ENCODE measurements at places on chromosomes 4 and X.

- DNase-seq: no peak
These were observed 289.4 kb downstream of the TRAM1L1 start for GRCh38 chr4:116796022-116796421.

DNA sequence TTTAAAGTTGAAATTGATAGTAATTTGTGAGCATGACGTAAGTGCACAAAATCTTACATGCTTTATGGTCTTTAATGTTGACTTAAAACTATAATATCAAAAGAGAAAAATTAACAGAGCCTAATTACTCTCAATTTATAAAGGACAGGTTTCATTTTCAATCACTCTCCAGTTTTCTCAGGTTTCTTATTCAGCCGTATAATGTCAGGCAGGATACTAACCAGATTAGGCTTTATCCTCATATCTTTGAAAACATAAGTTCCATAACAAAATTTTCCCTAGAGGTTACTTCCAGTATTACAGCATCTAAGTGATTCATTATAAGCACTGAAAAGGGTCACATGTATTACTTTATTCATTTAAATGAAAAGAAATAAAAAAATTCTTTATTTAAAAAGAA is 492.1 kb downstream of the PACRGL start:
- DNase-seq: no peak

- DNase-seq: peak; percentile 79
These were observed 6.1 kb downstream of the TACC3 start for GRCh38 chr4:1727117-1728031.

- DNase-seq: no peak
These were observed 146.5 kb downstream of the NDST3 start for GRCh38 chr4:118180776-118181175.

DNA sequence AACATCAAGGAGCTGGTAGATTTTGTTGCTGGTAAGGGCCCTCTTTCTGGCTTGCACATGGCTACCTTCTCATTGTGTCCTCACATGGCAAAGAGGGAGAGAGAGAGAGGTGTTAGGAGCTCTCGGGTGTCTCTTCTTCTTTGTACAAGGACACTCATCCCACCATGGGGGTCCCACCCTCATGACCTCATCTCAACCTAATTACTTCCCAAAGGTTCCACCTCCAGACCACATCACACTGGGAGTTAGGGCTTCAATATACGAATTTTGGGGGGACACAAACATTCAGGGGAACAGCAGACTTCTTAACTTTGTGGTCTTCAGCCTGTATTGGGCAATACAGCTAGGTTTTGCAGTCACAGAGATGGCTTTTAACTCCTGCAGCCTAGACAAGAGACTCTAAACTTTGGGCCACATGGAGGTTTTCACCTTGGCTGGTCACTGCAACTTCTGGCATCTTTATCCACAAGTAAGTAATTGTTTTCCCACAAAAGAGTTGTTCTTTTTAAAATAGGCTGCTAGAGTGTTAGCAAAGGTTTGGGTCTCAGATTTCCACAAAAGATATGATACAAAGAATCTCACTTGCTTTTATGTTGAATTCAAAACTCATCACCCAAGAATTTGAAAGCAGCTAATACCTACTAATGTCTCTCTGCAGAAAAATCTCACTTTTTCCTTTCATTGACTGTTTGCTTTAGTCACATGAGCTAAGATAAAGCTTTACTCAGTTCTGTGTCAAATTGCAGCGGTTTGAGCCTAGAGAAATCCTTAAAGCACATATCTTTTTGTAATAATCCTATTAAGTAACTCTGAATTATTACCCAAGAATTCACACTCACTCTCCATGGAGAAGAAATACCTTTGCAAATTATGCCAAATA is 39.6 kb upstream of the BBS12 start:
- no peak for DNase-seq

DNA sequence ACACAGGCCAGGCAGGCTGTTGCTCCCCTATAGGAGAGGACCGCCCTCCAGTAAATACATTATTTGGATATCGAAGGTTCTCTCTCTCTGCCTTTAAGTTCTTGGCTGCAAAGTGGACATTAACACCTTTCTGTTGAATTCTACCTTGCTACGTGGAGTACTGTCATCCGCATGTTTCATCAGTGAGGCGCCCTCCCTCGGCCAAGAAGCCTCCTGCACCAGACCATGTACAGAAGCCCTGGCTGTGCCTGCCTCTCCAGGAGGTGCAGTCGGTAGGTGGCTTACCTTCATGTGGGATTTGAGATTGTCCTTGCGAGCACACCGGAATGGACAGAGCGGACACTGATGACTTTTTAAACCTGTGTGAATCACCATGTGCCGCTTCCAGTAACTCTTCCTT is 46.7 kb downstream of the ZNF827 start:
- no peak for DNase-seq

DNA sequence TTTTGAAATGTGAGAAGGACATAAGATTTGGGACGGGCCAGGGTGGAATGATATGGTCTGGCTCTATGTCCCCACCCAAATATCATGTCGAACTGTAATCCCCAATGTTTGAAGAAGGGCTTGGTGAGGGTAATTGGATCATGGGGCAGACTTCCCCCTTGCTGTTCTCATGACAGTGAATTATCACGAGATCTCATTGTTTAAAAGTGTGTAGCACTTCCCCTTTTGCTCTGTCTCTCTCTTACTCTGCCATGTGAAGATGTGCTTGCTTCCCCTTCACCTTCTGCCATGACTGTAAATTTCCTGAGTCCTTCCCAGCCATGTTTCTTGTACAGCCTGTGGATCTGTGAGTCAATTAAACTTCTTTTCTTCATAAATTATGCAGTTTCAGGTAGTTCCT is 17.5 kb downstream of the MTMR8 start:
- no peak for DNase-seq

DNA sequence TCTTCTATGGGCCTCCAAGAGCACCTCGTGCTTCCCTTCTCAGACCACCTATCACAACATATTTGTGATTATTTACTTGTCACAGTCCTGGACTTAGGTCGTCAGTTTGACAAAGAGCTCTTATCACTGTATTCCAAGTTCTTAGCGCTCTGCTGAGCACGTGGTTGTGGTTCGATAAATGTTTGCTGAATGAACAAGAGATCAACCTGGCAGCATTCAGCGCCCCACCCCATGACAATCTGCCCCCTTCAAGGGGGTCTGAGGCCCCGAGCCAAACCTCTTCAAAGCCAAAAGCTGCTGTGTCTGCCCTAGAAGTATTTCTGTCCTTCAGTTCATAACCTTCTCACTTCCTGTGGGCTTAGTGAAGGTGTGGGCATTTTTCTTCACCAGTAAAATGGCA is 15.0 kb downstream of the RPS4X start:
- DNase-seq: no peak

DNA sequence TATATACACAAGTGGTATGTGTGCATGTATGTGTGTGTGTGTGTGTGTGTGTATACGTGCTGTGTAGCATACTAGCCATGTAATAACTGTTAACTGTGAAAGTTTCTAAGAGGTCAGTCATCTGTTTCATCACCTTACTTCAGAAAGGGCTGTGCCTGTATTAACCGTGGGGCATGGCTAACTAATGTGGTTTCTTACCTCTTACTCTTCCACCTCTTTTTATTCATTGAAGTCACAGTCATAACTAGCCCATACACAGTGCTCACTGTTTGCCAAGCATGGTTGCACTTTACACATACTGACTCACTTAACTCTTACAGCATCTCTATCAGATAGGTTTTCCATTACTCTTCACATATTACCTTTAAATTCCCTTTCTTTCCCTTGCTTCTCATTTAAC is 23.7 kb upstream of the LRAT start:
- no peak for DNase-seq

GRCh38 chrX:118538386-118538785 is 42.8 kb downstream of the DOCK11 start:
- DNase-seq: no peak

GRCh38 chr4:104206784-104207183 is 287.9 kb downstream of the CXXC4 start:
- DNase-seq: no peak

DNA sequence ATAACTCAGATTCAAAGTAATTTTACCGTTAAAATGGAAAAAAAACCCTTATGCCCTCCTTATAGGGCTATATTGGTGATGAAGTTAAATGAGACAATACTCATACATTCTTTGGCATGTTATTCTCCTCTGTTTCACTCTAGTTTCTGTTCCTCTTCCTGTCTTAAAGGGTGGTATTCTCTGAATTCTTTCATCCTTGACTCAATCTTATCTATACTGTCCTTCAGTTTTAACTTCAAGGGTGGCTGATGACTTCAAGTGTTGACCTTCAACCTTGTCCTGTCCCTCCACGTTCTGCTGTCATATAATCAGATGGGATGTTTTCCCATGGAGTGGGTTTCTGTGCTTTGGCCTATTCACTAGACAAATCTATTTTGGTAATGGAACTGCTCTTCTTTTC is 44.0 kb downstream of the ZNF518B start:
- no peak for DNase-seq

DNA sequence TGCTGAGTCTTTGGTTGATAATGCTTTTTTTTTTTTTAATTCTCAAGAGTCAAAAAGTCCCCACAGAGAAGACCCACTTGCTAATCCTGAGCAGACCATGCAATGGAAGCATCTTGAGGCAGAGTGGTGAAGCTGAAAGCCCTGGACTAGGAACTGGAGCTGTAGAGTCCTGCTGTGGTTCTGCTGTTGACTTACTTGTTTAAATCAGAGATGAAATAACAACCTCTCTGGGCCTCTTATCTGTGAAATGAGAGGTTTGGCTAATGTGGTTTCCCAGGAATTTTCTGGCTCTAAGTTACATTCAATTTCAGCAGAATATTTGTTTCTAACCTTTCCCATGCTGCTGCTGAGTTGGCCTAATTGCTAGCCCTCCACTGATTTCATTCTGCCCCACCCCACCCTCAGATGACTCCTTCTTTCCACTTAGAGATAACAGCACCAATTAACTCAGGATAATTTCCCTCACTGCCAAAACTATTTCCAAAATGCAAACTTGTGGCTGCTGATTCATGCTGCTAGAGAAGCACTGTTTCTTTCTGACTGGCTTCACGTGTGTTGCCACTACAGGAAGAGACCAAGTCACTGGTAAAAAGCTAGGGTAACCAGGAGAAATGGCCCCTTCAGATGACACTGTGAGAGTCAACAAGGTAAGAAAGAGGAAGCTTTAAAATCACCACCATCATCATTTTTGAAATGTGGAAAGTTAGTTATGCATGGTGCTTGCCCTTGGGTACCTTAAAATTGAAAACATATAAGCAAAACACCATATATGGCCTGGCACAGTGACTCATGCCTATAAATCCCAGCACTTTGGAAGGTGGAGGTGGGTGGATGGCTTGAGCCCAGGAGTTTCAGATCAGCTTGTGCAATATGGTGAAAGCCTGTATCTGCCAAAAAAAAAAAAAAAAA is 326.4 kb downstream of the DCHS2 start:
- no peak for DNase-seq

GRCh38 chr4:132839070-132839469 is 310.0 kb upstream of the PCDH10 start:
- DNase-seq: no peak

GRCh38 chrX:71873459-71873833 is 37.2 kb upstream of the NHSL2 start:
- no peak for DNase-seq

DNA sequence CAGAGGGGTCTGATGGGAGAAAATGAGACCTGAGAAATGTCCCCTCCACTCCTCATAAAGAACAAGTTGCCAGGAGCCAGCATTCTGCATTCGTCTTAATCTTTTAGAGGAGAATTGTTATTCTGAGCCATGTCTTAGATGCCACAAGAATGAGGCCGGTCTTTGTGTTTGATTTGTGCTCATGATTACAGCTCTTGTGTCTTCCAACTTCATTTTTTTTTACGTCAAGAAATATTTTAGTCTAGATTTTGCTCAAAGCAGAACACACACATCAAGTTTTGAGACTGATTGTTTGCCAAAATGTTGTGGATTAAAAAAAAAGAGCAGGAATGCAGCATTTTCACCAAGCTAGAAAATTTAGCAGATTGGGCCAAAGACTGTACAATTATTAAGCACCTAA is 130.6 kb upstream of the PITX2 start:
- no peak for DNase-seq

- DNase-seq: peak; percentile 2
These were observed 28.6 kb upstream of the TAF9B start for GRCh38 chrX:78168065-78168464.

DNA sequence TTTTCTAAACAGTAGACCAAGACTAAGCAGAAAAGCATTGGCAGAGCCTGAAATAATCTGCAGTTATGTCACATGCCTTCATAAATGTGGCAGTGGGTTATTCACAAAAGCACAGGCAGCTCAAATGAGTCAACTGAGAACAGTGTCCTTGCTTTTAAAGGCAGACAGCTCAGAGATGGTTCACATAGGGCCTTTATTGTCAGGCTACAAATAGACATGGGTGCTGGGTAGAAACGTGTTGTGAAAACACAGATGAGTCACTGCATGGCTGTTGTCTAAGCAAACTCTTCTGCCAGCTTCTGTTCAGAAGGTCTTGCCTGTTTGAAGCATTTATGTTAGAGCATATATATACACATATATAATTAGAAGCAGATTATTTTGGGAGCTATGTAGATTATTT is 118.0 kb downstream of the SLC4A4 start:
- DNase-seq: peak; percentile 10

GRCh38 chr4:159134429-159134828 is 31.6 kb downstream of the RAPGEF2 start:
- DNase-seq: no peak

DNA sequence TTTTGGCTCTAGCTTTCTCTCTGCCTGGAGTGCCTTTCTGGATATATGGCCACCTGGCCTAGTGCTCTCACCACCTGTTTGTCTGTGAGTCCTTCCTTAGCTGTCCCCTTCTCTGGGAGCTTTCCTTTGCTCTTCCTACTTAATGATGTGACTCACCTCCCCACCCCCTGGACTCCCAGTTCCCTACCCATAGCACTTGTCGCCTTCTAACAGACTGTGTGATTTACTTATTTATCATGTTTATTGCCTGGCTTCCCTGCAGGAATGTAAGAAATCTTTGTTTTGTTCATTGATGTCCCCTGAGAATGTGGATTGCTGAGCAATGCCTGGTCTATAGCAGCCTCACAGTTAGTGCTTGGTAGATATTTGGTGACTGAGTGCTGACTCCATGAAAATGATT is 18.9 kb downstream of the ADD1 start:
- peak; percentile 50 for DNase-seq

GRCh38 chrX:32480019-32480418 is 731.3 kb downstream of the DMD start:
- no peak for DNase-seq

- DNase-seq: peak; percentile 0
These were observed 66.9 kb downstream of the TAB3 start for GRCh38 chrX:30822068-30822681.

GRCh38 chr4:65083076-65083475 is 587.2 kb downstream of the EPHA5 start:
- DNase-seq: no peak

DNA sequence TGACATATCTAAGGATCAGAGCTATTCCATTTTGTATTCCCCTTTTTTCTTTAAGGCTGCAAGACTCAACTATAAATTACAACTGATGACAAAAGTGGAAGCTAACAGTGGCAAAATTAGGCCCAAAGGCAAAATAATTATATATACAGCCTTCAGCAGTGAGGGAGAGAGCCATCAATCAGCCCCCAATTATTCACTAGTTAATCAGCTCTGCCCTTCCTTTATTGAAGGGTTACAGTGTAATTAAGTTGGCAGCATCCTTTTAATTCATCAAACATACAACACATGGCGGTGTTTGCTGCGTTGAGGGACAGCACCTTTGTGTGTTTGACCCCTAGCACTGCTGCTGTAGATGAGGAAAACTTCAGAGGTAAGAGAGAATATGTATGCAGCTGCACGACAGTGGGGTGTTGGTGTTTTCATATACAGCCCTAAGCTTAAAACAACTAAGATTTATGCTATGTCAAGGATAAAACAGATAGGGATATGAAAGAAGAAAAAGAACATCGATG is 973.9 kb upstream of the POU3F4 start:
- DNase-seq: no peak

All from small intestine (tissue), 16 donors.